Hepatocyte (in vitro differentiated cells): ENCODE measurements at places on chromosomes 2 and 18.

DNA sequence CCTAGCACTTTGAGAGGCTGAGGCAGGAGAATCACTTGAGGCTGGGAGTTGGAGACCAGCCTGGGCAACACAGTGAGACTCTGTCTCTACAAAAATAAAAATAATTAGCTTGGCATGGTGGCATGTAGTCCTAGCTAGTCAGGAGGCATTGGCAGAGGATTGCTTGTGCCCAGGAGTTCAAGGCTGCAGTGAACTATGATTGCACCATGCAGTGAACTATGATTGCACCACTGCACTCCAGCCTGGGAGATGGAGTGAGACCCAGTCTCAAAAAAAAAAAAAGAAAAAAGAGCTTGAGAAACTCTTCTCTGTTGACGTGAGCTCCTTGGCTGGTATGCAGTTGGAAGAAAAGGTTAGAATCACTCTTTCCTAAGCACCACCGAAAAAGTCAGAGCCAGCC is 125.1 kb upstream of the TNP1 start:
- DNase-seq: no peak

DNA sequence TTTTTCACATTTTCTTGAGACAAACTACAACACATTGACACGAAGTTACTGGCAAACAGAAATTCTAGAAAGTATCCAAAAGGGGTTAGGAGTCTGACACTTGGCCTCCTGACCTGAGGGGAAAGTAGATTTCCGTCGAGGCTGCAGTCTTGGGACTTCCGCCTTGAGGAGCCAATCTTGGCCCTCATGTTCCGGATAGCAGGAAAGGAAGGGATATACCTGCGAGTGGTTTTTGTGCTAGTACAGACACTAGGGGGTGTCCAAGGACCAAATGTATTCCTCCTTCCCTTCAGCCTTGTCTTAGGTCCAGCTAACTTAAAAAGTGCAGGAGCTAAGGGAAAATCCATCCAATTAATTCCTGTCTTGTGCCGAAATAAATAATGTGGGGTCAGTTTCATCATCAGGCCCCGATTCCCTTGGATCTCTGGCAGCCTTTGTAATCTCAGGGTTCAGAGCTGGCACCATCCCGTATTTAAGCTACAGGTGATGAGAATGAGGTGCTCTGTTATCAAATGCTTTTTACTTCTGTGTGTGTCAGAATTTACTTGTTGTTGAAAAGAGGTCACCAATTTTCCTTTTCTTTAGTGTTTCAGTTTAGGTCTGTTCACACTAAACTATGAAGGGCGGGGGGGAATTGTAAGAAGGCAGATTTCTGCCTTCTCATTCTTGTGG is 330.2 kb upstream of the FANCL start:
- peak; percentile 83 for DNase-seq

- DNase-seq: no peak
Observed at GRCh38 chr2:136901732-136902131, 136.4 kb downstream of the THSD7B start.

- DNase-seq: no peak
Observed at GRCh38 chr18:27583466-27583865, 398.4 kb upstream of the CHST9 start.

- DNase-seq: no peak
Observed at GRCh38 chr2:144583741-144584453, 64.0 kb upstream of the ZEB2 start.

GRCh38 chr2:49123600-49123999 is 30.7 kb downstream of the FSHR start:
- DNase-seq: no peak

DNA sequence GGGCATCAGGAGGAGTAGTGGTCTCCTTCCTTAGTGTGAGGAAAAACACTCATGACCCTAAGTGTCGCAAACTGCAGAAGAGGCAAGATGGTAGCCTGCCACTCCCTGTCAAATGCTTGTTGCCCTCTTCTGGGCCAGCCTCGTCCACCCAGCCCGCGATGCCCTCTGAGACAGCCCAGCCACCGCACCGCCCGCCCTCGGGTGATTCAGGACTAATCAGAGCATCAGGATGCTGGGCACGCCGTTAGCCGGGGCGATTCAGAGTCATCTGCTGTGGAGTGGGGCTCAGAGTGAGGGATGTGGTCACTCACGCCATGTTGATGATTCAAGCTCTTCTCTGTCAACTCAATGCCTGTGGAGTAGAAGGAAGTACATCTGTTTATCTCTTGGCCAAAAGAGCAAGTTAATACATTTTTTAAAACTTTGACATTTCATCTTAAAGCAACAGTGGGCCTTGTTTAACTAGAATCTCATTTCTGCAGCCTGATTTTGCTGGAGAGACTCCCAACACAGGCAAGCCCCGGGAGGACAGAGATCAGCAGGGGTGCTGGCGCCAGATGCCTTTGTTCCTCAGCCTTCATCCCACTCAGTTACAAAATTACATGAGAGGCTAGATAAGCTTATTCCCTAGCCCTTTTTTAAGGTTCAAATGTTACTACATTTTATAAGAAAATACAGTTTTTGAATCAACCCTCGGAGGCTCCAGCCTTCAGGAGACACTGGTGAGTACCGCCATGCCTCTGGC is 79.0 kb downstream of the TMEM18 start:
- DNase-seq: no peak

- DNase-seq: no peak
Observed at GRCh38 chr18:56652802-56653201, 1.6 kb downstream of the WDR7 start.

- peak; percentile 14 for DNase-seq
Observed at GRCh38 chr2:24613154-24613814, 122.2 kb downstream of the NCOA1 start.

GRCh38 chr18:10398571-10398970 is 55.9 kb upstream of the APCDD1 start:
- DNase-seq: no peak

- DNase-seq: no peak
Observed at GRCh38 chr2:208618220-208618619, 211.6 kb downstream of the PTH2R start.

DNA sequence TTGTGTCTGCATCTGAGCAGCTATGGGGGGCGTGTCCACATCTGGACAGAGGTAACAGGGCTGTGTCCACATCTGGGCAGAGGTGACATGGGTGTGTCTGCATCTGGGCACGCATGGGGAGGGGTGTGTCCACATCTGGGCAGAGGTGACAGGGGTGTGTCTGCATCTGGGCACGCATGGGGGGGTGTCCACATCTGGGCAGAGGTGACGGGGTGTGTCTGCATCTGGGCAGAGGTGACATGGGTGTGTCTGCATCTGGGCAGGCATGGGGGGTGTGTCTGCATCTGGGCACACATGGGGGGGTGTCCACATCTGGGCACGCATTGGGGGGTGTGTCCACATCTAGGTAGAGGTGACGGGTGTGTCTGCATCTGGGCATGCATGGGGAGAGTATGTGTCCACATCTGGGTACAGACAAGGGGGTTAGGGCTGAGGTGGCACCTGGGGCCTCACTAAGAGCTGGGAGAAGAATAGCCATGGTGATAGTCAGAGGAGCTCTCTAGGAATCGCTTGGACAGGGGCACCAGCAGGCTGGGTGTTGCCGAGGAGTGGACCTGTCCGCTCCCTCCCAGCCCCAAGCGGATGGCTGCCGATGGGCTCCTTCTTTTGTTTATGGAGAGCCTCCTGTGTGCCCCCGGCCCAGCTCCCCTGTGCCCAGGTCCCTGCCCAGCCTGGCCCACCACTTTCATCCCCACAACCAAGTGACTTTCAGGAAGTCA is 177.8 kb downstream of the EIPR1 start:
- no peak for DNase-seq

GRCh38 chr2:125822746-125823145 is 833.2 kb upstream of the GYPC start:
- DNase-seq: no peak

DNA sequence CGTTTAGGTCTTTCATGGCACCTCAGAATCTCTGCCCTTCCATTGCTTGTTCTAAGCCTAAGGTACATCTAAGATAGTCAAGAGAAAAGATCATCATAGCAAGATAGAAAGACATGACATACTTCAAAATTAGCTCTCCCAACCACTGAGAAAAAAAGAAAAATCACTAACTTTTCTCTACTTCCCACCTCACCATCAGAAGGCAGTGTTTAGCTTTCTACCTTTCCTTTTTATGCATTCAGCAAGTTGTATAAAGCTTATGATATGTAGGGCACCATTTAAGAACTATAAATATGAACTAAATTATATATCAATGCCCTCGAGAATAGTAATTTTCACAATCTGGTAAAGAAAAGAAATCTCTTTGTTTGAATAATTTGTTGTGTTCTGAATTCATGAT is 331.8 kb upstream of the VWC2L start:
- DNase-seq: no peak

- no peak for DNase-seq
Observed at GRCh38 chr2:186588940-186589611, 780 bp upstream of the ITGAV start.

- DNase-seq: no peak
Observed at GRCh38 chr2:195049372-195050031, 607.5 kb upstream of the SLC39A10 start.

GRCh38 chr2:152400607-152401214 is 65.7 kb downstream of the FMNL2 start:
- no peak for DNase-seq

DNA sequence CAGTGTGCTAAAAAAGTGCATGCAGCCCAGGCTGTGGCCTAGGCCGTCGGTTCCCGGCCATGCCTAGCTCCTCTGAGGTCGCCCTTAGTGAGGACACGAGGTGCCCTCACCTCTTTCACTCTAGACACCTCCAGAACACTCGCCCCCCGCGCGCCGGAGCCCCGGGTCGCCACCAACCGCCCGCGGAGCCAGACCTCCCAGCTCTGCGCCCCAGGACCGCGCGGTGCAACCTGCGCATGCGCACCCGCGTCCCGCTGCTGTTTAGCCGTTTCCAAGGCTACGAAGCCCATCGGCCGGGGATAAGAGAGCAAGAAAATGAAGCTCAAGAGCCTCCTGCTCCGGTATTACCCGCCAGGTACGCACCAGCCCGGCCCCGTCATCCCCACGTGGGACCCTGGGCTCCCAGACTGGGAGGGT is at the start of gene DAW1:
Gene DAW1, plus strand, starts transcription at position 257 of the 417 bp plus-strand sequence. Its CDS starts 59 bp downstream, at position 316.
- DNase-seq: no peak

- peak; percentile 97 for DNase-seq
Observed at GRCh38 chr2:5691985-5692529, at the start of gene SOX11. TSS of gene SOX11 (plus strand) at chr2:5692384. CDS start at chr2:5692722, 338 bp downstream.

DNA sequence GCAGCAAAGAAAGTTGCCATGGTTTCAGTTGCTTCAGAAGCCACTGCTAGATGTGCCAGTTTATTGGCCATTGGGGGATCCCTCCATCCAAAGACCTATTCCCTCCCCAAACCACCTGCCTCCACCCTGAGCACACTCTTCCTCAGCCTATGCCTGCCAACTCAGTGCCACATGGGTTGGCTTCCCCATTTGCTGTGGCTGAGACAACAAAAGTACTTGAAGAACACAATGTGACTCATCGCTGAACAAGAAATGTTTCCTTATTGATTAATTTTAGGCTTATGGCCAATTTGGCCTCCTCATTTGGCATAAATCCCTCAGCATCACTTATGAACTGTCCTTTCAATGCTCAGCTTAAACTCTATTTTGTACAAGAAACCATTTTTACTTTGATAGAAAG is 215.9 kb downstream of the TMEM247 start:
- DNase-seq: no peak

GRCh38 chr2:165902934-165903333 is 50.6 kb downstream of the TTC21B start:
- no peak for DNase-seq

DNA sequence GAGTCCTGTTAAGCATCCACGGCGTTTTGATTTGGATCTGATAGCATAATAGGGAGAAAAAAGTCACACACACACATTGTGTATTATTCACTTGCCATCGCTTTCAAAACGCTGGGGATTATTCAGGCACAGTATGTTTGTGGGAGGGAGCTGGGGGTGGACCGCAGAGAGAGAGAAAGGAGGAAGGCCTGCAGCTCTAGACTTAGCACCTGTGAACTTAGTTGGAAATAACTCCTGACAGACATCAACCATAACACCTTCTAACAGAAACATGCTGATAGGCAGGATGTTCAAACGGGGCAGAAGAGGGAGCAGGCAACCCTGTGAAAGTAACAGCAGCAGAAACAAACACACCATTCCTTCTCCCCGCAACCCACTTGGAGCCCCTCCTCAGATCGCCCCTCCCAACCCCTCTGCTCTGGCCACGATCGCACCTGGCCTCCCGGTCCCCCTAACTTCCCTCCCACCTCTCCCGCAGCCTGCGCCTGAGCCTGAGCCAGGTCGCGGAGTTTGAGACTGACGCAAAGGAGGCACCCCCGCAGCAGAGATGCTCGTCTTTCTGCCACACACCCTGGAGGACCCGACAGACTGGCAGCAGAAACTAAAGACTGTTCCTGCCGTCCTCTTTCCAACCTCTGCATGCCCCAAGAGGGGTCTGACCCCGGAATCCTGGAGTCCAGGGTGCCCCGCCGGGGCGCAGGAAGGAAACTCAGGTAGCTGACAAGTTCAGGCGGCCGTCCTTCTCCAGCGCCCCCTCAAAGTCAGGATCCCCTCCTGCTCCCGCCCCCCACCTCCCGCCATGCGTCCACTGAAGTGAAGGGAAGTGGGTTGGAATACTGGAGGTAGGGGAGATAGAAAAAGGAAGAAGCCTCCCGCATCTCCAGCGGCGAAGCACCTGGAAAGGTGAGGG is 738 bp downstream of the CHST9 start:
- peak; percentile 9 for DNase-seq

GRCh38 chr18:22521026-22521707 is 103.5 kb upstream of the CTAGE1 start:
- no peak for DNase-seq

DNA sequence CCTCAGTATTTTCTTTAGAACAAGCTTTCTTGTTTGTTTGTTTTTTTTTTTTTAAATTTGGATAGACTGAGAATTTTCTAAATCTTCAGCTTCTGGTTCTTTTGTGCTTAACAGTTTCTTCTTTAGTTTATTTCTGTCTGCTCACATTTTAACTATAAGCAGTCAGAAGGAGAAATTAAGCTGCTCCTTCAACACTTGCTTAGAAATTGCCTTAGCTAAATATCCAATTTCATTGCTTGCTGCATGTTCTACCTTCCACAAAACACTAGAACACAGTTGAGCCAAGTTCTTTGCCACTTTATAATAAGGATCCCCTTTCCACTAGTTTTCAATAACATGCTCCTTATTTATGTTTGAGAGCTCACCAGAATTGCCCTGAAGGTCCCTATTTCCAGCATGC is 57.7 kb downstream of the NBEAL1 start:
- DNase-seq: no peak

DNA sequence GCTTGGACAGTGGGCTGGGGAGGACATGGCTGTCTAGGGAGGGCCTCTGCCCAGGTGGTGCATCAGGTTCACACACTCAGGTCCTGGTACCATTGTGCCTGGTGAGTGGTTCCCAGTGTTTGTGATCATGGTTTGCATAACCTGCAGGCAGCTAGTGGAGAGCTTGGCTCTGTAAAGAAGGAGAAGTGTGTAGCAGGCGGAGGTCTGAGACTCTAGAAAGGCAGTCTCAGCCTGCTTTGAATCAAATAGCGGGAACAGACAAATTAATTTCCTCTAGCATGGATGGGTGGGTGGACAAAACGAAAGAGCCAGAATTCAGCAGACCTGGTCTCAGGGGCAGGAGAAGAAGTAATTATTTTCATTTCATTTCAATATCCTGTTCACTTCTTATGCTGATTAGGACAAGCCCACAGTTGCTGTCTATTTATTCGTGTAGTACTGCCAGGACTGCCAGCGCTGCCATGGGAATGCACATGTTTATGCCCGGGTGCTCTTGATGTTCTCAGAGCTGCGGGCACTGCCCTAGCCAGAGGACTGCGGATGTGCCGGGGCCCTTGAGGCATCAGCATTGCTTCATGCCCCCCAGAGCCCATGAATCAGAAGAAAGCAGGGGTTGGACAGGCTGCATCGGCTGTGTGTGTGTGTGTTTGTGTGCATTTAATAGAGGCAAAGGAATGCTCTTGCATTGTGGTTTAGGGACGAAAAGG is 45.4 kb upstream of the DLX2 start:
- DNase-seq: no peak

GRCh38 chr2:21740484-21740883 is 616.7 kb downstream of the TDRD15 start:
- DNase-seq: peak; percentile 32
